ENCODE measurements at places on chromosomes 3 and 15. TPM values are rescaled to one million over a fixed set of nuclear protein-coding genes. Genes with fewer than 3 reads are reported as not detected.

DNA sequence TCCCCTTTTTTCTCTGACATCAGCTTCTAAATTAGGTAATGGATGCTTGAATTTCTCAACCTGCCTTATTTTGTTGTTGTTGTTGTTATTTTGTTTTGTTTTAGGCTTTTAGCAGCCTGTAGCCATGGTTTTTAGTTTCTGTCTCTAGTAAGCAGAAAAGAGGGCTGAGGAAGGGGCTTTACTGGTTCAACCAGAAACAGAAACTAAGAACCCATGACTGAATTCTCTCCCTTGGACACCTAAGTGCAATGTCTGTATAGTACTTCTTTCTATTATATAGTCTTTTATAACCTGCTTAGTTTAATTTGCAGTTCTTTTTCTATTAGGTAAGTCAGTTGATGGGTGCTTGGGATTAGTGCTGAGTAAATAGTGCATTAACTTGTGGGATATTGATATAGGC lies 129.0 kb downstream of the BBX start:
- no peak for DNase-seq
- no peaks in the 10 kb centered on the region for H3K27me3 ChIP-seq
- no peak overlapping the region for H3K27ac ChIP-seq
- H3K4me3 ChIP-seq: no peak overlapping the region
- no peaks in the 10 kb centered on the region for H3K36me3 ChIP-seq
- no peaks in the 10 kb centered on the region for H3K4me1 ChIP-seq

DNA sequence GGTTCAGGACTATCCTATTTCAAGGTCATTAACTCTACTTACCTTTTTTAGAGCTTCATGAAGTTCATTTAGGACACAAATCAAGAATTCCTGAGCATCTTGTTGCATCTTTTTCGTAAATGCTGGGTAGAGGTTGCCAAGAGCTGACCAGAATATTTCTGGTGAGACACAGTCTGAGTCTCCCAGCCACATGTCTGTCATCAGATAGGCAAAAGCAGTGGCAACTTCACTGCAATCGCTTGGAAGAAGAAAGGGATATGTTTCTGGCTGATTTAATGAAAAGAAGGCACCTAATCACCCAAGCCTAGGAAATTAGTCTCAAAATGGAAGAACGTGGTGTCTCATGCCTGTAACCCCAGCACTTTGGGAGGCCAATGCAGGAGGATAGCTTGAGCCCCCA lies 2.9 kb downstream of the USP50 start:
- no peak for DNase-seq
- no peaks in the 10 kb centered on the region for H3K36me3 ChIP-seq
- no peak overlapping the region for H3K27ac ChIP-seq
- H3K27me3 ChIP-seq: no peaks in the 10 kb centered on the region
- H3K4me3 ChIP-seq: no peak overlapping the region
- H3K4me1 ChIP-seq: no peaks in the 10 kb centered on the region

- H3K27me3 ChIP-seq: no peaks in the 10 kb centered on the region
- H3K4me3 ChIP-seq: no peak overlapping the region
- no peaks in the 10 kb centered on the region for H3K4me1 ChIP-seq
- no peak for DNase-seq
- no peak overlapping the region for H3K27ac ChIP-seq
- H3K36me3 ChIP-seq: no peaks in the 10 kb centered on the region
Measured at GRCh38 chr15:50828610-50829206, 63.2 kb upstream of the SPPL2A start.

DNA sequence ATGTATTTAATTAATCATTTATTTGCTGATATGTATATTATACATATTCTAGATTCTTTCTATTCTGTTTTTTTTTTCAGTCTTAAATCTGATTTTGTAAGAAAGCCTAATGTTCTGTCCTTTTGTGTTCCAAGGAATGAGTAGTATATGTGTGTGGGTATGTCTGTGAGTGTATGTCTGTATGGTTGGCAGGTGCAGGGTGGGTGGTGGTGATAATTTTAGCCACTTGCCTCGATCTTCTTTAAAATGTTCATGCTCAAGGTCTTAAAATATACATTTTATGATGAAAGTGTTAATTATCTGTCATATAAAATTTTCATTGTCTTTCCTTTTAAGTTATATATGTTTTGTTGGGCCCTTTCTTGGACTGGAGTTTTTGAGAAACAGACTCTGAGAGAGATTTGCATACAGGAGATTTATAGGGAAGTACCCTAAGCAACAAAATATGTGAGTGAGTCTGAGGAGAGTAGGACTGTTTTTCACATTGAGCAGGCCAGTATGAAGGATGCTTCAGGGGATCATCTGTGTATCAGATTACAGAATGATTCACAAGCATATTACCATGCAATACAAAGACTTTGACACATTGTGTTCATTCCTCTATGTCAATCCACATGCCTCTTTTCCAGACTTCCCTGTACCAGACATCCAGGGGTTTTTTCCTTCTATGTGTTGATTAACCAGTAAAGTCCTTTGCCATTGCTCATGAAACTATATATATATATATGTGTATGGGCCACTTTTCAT lies 211.0 kb upstream of the DPPA4 start:
- no peaks in the 10 kb centered on the region for H3K27me3 ChIP-seq
- no peak for DNase-seq
- no peak overlapping the region for H3K27ac ChIP-seq

The OSBPL10 gene
- total RNA-seq: 19.6 TPM

The CAMK2N2 gene
- total RNA-seq: not detected

The PRTG gene
- total RNA-seq: 2.2 TPM

The COMMD2 gene
- total RNA-seq: 17.1 TPM

The CPN2 gene
- total RNA-seq: not detected

The RAB6B gene
- 4.3 TPM for total RNA-seq

The SPESP1 gene
- 2.7 TPM for total RNA-seq

The KCTD6 gene
- total RNA-seq: 22.4 TPM

The OTOL1 gene
- not detected for total RNA-seq
